Glomerular endothelial cell (primary cell): ENCODE measurements at places on chromosomes 3 and 15. TPM values are rescaled to one million over a fixed set of nuclear protein-coding genes. Genes with fewer than 3 reads are reported as not detected.

The PRSS50 gene
- total RNA-seq, result not detected in 2 replicates

The CFAP91 gene
- 0.10 and 0.70 TPM in 2 replicates for total RNA-seq

The ANKRD34C gene
- not detected in 2 replicates for total RNA-seq

The EXD1 gene
- total RNA-seq, result 0.53 TPM in 1 of 2 replicates, not detected in the other
